Activated T-cell treated with anti-CD3 and anti-CD28 coated beads, Interleukin-2, amount 50 U/mL, for 72 hours (primary cell): ENCODE measurements at places on chromosomes 12 and 14.

GRCh38 chr14:77158175-77158881 lies 16.7 kb upstream of the ZDHHC22 start:
- DNase-seq: no peak

DNA sequence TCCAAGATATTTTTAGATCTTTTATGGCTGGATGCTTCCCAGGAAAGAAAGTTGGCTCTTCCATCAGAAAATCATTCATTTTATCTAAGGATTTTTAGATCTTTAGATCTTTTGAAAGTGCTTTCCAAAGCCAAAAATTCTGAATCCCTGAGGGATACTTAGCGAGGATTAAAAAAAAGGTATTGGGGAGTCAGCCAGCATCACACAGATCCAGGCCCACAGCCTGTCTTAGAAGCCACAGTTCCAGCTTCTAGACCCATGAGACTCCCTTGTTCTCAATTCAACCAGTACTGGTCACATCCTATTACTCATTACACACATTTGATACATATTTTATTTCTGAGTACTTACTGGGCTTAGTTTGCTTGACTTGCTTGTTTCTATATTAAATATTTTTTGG lies 49.9 kb downstream of the TSPAN8 start:
- DNase-seq: no peak

GRCh38 chr12:66453844-66454243 lies 151.6 kb downstream of the HELB start:
- peak; percentile 6 for DNase-seq

- DNase-seq: no peak
These were observed 37.5 kb downstream of the ACACB start for GRCh38 chr12:109153821-109154441.

DNA sequence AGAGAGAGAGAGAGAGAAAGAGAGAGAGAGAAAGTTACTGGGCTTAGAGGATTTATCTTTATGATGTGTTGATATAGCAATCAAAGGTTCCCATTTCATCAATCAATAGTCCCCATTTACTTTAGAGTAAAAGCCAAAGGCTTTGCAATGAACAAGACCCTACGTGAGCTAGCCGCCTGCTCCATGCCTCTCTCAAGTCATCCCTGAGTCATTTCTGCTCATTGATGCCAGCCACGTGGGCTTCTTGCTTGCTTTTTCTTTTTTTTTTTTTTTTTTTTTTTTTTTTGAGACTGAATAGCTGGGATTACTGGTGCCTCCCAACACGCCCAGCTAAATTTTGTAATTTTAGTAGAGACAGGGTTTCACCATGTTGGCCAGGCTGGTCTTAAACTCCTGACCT lies 70.9 kb downstream of the GPR135 start:
- DNase-seq: no peak

GRCh38 chr12:121990692-121991603 lies 30.7 kb upstream of the BCL7A start:
- DNase-seq: peak; percentile 74

DNA sequence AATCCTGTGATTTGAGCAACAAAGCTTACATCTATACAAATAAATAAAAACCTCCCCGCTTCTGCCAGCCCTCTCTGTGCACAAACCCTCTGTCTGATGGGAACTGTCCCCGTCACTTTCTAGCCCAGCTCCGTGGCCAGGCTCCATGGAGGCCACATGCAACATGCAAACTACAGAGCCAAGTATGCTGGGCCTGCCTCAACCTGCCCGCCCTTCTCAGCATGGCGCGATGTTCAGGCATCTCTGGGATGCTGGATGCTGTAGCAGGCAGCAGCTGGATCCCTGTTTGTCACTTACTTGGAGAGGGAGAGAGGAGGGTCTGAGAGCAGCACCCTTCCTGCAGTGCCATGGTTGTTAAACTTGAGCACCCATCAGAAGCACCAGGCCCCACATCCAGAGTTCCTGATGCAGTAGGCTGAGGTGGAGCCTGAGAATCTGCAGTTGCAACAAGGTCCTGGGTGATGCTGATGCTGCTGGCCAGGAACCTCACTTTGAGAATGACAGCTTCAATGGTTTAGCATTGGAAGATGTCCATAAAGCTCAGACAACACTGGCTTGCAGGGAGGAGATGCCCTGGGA lies 32.4 kb downstream of the CLMN start:
- no peak for DNase-seq

- DNase-seq: peak; percentile 77
These were observed 29.2 kb downstream of the FOS start for GRCh38 chr14:75307700-75308379.

DNA sequence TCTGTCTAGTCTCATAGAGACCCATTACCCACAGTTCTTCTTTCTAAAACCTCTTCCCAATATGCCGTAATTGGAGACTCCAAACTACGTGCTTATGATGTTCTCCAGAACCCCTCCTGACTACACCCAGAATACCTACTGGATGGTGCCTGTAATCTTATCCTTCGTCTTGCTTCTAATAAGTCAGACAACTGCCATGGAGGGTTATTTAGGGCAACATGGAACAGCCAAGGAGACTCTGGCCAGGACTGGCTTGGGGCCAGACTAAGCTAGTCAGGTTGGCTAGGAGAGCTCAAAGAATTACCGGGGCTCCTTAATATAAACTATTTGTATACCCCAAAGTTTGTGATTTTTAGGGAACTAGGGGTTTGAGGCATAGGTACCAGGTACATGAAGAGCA lies 6.8 kb downstream of the PFKM start:
- no peak for DNase-seq

- DNase-seq: peak; percentile 11
These were observed 132.7 kb upstream of the DYRK2 start for GRCh38 chr12:67515679-67516340.

DNA sequence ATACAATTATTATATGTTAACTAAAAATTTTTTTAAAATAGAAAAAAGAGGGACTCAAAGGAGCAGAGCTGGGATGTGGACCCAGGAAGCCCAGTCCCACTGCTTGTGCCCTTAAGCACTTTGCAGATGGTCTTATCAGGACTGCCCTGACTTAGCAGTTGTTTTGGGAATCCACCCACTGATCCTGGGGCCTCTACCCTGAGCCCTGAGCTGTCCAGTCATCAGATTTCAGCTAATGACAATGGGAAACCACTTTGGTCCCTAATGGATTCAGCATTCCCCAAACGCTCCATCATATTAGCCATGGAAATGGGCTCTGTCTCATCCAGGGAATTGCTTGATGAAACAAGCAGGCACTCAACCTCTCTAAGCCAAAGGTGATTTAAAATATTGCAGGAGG lies 22.5 kb upstream of the WSCD2 start:
- DNase-seq: no peak

DNA sequence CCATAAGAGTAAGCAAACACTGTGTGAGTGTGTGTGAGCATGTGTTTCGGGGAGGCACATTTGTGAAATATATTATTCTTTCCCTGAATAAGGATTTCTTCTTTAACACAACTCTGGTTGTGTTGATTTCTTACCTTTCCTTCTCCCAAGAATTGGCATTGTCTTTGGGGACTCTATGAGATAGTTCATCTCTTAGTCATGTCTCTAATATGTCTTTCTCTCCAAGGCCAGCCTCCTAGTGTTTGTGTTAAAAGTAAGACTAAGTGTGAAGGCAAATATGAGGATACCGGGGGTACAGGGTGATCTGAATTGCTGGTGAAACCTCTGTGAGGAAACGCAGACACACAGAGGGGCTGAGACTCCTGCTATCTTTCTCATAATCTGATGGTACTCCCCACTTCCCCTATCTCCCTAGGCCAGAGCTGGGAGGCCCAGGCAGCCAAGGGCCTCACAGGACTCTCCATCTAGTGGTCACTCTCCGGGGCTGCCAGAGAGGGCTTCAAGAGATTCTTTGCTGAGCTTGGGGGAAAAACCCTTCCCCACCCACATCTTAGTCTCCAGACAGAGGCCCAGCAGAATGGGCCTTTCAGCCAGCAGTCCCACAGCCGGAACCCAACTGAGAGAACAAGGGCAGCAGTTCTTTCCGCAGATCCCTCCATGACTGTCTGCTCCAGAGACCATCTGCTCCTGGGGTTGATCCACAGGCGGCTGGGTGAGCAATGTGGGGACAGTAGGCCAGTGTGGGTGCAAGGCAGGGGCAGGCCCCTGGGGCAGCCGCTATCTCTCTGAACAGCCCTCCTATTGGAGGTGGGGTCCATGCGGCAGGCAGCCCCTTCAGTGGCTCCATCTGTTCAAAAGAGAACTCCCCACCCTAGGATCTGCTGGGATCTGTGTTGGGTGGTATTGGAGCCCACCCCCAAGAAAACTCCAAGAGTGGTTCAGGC lies 5.8 kb upstream of the HOXC12 start:
- no peak for DNase-seq

GRCh38 chr14:55070981-55071411 lies 19.5 kb downstream of the MAPK1IP1L start:
- DNase-seq: no peak
